HL-60 (cell line): ENCODE measurements at places on chromosomes 16 and 17.

DNA sequence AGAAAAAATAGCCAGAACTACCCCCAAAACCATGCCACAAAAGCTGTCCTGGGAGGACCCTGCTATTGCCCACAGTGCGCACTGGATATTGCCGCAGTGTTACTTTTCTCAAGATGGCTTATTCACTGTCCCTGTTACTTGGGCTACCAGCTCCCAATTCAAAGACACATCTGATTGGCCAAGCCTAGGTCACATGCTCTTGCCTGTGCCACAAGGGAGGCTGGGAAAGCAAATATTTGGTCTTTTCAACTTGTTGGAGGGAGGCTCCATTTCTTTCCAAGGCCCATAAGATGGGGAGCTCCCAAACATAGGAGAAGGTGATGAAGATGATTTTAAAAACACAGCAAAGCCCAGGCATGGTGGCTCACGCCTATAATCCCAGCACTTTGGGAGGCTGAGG is 257.0 kb downstream of the SHISA9 start:
- DNase-seq, result no peak

DNA sequence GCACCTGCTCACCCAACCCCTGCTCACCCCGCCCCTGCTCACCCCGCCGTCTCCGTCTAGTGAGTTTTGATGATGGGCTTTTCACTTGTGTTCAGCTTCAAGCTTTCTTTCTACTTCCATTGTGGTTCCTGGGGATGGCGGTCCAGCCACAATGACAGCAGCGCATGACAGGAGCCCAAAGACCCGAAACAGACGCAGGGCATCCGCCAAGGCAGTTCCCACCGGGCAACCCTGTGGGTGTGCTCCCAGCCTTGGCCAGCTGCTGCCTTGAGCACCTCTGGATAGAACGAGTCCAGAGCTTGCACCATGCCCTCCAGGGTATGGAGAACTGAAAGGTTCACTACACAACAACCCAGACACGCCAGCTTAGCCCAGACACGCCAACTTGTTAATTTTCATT is 92.9 kb upstream of the CHMP6 start:
- no peak for DNase-seq

DNA sequence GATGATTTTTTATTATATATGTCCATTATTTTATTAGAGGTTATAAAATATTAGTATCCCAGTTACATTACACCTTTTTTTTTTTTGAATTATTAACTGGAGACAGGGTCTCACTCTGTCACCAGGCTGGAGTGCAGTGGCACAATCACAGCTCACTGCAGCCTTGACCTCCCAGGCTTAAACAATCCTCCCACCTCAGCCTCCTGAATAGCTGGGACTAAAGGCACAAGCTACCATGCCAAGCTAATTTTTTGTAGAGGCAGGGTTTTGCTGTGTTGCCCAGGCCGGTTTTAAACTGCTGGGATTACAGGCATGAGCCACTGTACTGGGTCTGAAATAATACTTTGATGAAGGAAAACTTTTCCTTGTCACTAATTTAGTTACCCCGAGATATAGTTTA is 63.6 kb downstream of the VMP1 start:
- DNase-seq, result no peak

DNA sequence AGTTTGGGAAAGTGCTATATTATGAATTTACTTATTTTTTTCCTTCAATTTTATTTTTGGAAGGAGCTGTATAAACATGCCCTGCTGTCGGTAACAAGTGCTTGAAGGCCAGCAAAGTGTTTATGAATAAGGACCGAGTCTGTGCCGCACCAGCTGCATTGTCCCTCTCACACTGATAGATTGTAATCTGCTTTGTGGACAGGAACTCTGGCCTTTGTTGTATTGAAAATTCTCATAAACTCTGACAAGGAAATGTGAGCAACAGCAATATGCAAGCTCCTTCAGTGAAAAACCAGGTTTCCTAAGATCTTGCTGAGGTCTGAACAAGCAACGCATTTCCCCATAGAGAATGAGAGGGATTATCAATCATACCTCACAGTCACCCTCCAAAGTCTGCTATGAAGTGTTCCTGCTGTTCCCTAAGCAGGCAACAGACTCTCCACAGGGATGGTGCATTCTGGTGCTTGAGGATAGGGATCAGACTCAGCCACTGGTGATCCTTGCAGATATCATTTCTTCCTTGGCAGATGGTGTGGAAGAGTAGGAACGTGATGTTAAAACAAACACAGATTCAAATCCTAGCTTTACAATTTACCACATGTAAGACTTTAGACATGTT is 109.6 kb downstream of the KCNJ2 start:
- DNase-seq, result no peak

DNA sequence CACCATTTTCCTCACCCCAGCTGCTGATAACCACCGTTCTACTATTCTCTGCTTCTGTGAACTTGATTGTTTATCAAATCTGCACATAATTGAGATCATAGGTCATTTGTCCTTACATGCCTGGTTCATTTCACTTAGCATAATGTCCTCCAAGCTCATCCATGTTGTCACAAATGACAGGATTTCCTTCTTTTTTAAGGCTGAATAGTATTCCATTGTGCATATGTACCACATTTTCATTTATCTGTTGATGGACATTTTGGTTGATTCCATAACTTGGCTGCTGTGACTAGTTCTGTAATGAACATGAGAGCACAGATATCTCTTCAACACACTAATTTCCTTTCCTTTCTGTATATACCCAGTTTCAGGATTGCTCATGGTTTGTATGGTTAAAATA is 225.3 kb upstream of the TBX2 start:
- no peak for DNase-seq

- no peak for DNase-seq
Observed at GRCh38 chr16:50004239-50004638, 20.8 kb upstream of the CNEP1R1 start.

DNA sequence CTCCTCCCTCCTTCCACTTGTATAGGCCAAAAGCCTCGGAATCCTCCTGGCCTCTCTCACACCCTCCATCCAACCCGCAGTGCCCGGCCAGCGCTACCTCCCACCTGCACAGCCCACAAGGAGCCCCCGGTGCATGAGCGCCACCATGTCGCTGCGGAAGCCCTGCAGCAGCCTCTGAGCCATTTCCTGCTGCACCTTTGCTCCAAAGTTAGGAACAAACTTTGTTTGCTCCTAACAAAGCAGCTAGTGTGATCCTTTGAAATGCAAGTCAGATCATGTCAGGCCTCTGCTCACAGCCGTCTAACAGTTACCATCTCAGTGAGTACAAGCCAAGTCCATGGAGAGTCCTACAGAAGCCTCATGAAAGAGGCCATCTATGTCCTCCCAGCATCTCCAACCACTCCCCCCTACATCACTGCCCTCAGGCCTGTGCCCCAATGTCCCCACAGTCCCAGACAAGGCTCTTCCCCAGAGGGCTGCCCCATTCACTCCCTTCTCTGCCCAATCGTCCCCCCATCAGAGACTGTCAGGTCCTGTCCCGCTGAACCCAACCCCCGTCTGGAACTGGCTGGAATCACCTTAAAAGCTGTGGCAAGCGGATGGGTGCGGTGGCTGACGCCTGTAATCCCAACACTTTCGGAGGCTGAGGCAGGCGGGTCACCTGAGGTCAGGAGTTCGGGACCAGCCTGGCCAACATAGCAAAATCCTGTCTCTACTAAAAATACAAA is 7.5 kb downstream of the DCAKD start:
- no peak for DNase-seq

DNA sequence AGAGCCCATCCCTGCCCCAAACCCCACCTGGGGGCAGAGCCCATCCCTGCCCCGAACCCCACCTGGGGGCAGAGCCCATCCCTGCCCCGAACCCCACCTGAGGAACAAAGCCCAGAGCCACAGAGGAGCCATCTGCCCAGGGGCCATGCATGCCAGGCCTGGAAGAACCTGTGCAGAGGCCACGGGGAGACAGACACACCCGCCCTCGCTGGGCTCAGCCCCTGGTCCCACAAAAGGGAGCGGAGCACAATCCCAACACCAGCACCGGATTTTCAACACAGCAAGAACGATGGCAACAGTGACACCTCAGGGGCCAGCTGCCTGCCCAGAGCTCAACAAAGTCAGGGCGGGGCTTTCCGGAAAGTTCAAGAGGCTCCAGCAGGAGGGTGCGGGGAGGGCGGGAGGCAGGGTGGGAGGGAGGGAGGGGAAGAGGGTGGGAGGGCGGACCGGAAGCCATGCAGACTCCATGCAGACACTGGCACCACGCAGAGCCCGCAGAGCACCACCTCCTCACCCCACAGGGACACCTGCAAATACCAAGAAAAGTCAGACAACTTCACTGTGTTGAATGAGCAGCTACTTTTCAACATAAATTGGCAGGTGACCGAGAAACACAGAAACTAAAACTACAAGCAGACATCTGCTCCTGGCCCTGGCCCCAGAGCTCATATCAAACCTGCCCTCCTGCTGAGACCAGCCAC is 27.9 kb upstream of the C16orf95 start:
- DNase-seq, result peak; percentile 30

- DNase-seq, result no peak
Observed at GRCh38 chr17:73337330-73337710, 25.5 kb upstream of the CDC42EP4 start.

DNA sequence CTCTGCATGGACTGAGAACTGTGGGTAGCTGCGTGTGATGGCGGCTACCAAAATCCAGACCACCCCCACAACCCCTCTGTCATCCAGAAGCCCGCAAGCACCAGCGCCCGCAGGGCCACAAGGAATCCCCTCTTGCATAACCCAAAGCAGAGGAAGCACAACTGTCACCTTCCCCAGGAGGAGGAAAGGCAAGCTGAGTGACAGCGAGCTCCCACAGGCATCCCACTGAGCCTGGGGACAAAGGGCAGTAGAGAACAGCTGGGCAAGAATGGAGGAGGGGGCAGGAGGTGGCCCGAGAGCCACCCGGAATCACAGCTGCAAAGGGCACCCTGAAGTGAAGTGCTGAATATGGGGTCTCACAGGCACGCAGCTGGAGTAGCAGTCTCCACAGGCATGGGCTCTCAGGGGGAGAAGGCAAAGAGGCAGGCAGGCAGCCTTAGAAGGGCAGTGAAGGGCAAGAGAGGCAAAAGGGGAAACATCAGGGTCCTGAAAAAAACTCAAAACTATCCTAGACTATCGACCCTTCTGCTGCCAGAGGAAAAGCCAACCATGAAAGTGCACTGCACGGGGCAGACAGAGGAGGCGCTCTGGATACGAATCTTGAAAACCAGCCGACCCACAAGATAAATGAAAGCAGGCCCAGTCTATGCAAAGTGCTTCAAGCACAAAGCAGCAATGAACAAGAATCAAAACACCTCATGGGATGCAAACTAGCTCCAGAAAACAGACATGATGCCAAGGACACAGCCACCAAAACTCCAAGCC is 17.1 kb downstream of the USP36 start:
- no peak for DNase-seq

DNA sequence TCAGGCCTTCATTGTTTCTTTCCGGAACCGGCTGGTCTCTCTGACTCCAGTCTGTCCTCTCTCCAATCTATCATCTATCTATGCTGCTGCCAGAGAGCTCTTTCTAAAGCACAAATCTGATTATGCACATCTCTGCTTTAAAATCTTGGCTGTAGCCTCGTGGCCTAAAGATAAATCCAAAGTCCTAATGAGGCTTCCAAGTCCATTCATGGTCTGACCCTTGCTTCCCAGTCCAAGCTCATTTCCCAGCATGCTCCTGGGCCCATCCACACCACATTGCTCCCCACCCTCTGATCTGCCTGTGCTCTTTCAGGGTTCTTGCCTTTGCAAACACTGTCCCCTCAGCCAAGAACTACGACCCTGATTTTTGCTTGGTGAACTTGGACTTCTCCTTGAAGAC is 21.5 kb upstream of the PHB1 start:
- no peak for DNase-seq

GRCh38 chr17:50816771-50817751 is 18.3 kb upstream of the WFIKKN2 start:
- DNase-seq, result no peak

DNA sequence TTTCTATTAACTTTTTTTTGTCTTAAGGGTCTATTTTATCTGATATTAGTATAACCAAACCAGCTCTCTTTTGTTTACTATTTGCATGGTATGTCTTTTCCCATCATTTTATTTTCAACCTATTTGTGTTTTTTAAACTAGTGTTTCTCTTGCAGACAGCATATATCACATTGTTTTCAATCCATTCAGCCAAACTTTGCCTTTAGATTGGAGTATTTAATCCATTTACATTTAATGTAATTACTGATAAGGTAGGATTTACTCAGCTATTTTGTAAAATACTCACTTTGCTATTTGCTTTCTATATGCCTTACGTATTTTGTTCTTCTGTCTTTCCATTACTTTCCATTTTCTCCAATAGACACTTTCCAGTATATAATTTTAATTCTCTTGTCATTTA is 108.0 kb upstream of the NACA2 start:
- no peak for DNase-seq

DNA sequence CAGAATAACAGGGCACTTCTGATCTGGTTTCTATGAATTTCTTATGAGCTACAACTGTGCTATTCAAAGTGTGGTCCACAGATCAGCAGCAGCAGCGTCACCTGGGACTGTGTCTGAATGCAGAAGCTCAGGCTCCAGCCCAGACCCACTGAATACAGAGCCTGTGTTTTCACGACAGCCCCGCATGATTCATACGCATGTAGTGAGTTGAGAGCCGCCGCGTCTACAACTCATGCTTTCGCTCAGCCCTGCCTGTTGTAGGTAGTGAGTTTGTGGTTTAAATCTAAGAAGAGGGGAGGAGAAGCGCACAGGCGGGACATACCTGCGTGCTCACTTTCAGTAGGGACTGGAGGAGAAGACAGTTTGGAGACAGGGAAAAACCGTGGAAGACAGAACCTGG is 28.5 kb upstream of the ELAC2 start:
- DNase-seq, result no peak

GRCh38 chr17:58191241-58191896 is 1.2 kb upstream of the EPX start:
- DNase-seq, result no peak

DNA sequence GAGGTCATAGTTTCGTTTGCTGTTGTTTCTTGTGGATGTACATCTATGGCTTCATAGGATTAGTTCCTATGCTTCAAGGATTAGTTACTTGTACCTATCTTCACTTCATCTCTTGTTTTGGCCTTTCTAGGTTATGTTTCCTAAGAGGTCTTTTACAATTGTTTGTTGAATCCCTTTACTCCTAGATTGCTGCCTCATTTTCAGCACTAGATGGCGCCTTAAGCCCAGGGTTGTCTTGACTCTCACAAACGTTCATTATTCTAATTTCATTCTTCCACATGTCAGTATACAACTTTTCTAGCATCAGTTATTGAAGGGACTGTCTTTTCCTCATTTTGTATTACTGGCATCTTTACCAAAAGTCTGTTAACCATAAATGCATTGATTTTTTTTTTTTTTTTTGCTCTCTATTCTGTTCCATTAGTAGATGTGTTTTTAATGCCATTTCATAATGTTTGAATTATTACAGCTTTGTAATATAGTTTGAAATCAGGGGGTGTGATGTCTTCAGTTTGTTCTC is 45.0 kb upstream of the NACA2 start:
- DNase-seq, result peak; percentile 61
